ENCODE measurements at places on chromosomes 2 and 18. TPM values are rescaled to one million over a fixed set of nuclear protein-coding genes. Genes with fewer than 3 reads are reported as not detected.

Gene SERPINE2
- total RNA-seq, result 52.3 TPM

DNA sequence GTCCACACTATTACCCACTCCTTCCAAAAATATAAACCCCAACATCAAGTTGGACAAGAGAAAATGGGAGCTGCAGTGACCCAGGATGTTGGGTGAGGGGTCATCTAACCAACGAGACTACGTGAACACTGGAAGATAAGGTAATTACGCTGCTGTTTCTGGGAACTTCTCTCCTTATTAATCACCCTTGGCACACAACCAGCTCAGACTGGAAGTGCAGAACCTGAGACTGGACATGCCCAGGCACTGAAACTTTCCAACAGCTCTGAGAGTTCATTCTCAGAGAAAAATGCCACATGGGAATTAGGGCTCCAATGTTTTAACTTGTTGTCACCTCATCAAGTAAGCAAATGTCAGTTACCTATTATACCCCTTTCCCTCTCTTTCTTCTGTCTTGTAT lies 135.3 kb downstream of the CCDC148 start:
- H3K4me3 ChIP-seq, result no peak overlapping the region
- H3K27ac ChIP-seq, result no peak overlapping the region
- H3K36me3 ChIP-seq, result no peaks in the 10 kb centered on the region
- no peaks in the 10 kb centered on the region for H3K27me3 ChIP-seq

Gene VWC2L
- not detected for total RNA-seq

DNA sequence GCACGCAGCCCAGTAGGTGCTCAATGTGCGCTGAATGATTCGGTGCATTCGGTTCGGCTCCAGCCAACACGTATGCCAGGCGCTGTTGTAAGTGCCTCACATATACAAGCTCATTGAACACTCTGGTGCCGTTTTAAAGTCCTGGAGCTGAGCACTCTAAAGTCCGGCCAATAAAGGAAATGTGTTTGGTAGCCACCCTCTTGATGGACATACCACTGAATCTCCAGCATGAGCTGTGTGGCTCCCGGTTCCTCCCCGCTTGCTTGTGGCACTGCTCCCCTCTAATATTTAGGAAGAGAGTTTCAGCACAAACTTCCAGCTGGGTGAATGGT lies 112.1 kb downstream of the MCFD2 start:
- H3K4me1 ChIP-seq, result peaks cover 6% of the 10 kb centered on the region
- H3K27me3 ChIP-seq, result no peaks in the 10 kb centered on the region
- no peak overlapping the region for H3K27ac ChIP-seq
- no peak overlapping the region for H3K4me3 ChIP-seq
- peak; percentile 79 for DNase-seq

GRCh38 chr18:8326763-8327394 lies 282.4 kb upstream of the RAB12 start:
- no peak for DNase-seq
- H3K4me1 ChIP-seq, result no peaks in the 10 kb centered on the region
- H3K36me3 ChIP-seq, result no peaks in the 10 kb centered on the region
- no peak overlapping the region for H3K4me3 ChIP-seq
- no peaks in the 10 kb centered on the region for H3K27me3 ChIP-seq
- H3K27ac ChIP-seq, result no peak overlapping the region

Gene RAB17
- total RNA-seq, result not detected

DNA sequence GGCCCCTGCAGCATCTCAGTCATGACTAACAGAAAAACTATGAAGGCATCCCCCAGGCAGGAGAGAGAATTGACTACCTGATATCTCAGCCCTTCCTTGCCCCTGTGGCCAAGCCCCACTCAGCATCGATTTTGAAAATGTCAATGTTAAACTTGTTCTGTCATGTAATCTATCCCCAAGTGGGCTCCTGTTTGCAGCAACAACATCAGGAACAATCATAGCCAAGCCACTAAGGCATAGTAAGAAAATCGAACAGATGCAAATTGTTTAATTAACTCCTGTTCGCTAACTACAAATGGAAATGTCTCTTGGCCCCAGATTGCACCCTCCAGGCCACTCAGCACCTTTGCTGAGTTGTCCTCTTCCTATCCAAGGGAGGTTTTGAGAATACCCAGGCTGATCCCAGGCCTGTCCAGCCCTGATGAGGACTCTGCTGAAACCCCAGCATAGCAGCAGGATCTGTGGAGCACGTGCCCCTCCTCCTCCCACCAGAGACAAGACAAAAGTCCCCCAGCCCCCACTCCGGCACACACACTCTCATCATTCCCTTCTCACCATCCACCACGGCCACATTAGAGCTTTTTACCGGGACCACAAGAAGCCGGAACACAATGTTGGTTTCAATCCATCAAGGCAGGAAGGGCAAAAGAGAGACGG lies 150.1 kb downstream of the TNS1 start:
- no peak overlapping the region for H3K4me3 ChIP-seq
- peaks cover 74% of the 10 kb centered on the region for H3K4me1 ChIP-seq
- peak overlapping the region; percentile 72 for H3K27ac ChIP-seq
- H3K36me3 ChIP-seq, result no peaks in the 10 kb centered on the region
- DNase-seq, result no peak
- no peaks in the 10 kb centered on the region for H3K27me3 ChIP-seq

DNA sequence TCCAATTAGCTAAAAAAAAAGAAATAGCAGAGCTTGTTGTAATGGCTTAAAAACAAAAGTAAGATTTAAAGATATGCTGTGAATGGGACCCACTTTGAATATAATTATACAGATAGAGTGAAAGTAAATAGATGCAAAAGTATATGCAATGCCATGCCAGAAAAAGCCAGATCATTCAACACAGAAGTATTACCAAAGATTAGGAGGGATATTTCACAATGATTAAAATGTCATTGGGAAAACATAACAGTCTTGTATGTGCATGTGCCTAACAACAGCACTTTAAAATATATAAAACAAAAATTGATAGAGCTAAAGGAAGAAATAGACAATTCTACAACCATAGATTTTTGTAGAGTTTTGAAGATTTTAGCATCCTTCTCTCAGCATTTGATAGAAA lies 19.9 kb upstream of the SIGLEC15 start:
- H3K4me3 ChIP-seq, result no peak overlapping the region
- no peaks in the 10 kb centered on the region for H3K4me1 ChIP-seq

DNA sequence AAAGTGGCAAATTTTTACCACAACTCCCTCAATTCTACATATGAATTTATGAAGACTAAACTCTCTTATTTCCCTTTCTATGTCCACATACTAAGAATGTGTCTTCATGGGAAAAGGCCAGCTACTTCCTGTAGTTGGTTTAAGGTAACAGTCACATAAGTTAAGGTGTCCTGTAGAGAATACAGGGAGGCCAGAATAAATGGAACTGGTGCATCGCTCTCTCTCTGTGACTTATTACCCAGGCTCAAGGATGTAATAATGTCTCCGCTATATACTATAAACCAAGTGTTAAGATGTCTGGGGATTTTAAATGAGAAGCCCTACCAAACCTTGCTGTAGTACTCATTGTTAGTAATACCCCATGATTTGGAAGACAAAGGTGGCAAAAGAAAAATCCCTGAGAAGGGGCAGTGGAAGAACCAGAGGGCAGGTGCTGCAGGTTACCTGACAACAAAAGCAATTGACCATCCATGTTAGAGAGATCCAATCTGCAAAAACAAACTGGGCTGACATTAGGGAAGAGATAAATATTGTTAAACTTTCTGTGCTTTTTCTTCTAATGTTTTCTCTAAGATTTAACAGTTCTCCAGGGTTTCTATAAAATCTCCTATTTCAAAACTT lies 372.8 kb downstream of the TMX3 start:
- H3K4me1 ChIP-seq, result no peaks in the 10 kb centered on the region
- no peak for DNase-seq
- no peak overlapping the region for H3K4me3 ChIP-seq
- H3K27ac ChIP-seq, result no peak overlapping the region

GRCh38 chr2:28580078-28580477 lies 84.2 kb downstream of the PLB1 start:
- no peak overlapping the region for H3K27ac ChIP-seq
- no peaks in the 10 kb centered on the region for H3K36me3 ChIP-seq
- peaks cover 17% of the 10 kb centered on the region for H3K4me1 ChIP-seq
- no peak overlapping the region for H3K4me3 ChIP-seq
- no peaks in the 10 kb centered on the region for H3K27me3 ChIP-seq

Gene VRK2
- 23.1 TPM for total RNA-seq

Gene MTX2
- total RNA-seq, result 39.3 TPM

DNA sequence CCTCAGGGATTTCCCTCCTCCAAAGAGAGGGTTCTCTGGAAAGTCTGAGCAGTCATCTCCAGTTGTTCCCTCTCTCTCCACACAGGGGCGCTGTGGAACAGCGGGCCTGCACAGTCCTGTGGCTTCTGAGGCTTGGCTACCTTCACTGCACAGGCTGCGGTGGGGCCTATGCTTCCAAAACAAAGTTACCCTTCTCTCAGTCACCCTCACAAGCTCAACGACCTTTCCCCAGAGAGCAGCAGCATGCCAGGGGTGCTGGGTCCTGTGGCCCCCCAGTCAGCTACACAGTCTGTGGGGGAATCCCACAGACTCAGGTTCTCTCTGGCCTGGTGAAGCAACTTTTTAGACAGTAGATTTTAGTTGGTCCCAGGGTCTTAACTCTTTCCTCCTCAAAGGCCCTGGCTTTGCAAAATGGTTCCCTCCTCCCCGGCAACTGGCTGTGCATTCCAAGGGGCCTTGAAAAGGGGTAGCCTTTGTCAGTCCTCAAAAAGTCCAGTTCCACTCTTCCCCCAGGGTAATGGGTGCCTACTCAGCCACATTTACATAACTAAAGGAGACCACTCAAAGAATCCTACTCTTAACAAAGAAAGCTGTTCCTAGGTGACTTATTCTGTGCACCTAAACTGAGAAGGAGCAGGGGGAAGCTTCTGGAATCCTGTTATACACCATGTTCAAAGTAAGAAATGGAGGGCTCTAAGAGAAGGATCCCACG lies 14.9 kb downstream of the B3GNT7 start:
- H3K27me3 ChIP-seq, result no peaks in the 10 kb centered on the region
- H3K36me3 ChIP-seq, result no peaks in the 10 kb centered on the region
- H3K27ac ChIP-seq, result no peak overlapping the region
- DNase-seq, result no peak

Gene CROCC2
- 0.49 TPM for total RNA-seq

DNA sequence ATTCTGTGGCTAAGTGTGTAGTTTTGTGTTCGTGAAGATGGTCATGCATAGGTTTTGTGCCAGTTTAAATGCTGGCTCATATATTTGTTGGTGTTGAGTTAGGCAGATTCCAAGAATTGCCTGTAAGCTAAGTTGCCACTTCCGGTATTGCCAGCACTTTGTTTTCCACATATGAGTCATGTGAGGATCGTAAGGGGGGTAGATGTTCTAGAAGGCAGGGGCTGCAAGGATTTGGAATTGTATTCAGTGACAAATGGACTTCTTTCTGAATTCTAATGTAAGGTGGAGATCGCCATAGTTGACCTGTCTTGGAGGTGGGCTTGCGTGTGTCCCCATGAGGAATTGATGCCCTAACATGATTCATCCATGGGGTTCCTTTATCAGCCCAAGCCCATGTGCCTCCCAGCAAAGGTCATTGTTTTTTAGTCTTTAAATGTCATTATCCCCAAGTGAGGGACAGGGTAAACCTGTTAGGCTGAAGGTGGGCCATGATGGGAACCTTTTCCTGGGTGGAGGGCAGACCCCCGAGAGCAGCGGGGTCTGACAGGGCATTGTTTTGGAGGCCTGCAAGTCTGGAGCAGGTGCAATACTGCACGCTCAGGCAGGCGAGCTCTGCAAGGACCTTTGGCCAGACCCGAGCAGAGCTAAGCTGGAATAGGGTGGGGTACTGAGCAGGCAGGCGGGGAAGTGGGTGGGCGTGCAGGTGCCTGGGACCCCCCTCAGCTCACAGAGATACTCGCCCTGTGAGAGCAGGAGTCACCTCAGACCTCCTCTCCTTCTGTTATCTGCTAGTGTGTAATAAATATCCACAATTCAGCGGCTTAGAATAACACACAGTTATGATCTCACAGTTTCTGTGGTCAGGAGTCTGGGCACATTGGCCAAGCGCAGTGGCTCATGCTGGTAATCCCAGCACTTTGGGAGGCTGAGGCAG lies 77.4 kb downstream of the LRRFIP1 start:
- H3K27ac ChIP-seq, result peak overlapping the region; percentile 83
- H3K36me3 ChIP-seq, result peaks cover 3% of the 10 kb centered on the region
- no peak for DNase-seq
- no peaks in the 10 kb centered on the region for H3K27me3 ChIP-seq
- H3K4me1 ChIP-seq, result peaks cover 90% of the 10 kb centered on the region

DNA sequence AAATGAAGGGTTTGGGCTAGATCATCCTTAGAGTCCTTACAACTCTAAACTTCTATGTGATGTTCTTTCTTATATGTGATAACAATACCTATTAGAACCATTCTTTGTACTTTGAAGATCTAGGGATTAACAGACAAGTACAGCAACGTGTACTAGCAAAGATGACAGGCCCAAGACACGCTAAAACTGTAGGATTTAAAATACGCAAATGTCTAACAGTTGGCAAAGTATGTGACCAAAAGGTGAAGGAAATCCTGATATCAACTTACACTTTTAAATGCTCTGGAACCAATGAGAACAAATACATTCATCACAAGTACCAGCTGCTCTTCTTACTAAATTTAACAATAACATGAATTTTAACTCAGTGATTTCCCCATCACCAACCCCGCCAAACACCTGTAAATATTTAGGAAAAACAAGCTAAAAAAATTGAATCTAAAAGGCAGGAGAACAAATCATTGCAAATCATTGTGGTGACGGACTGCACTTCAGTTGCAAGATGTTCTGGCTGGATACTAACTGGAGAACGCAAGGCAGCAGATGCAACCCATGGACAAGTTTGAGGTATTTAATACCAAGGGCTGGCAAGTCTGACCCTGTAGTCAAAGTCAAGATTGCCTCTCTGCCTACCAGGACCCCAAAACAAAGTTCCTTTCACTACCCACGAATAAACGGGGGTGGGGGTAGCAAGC lies 1.4 kb downstream of the ANKRD44 start:
- no peaks in the 10 kb centered on the region for H3K36me3 ChIP-seq
- peak overlapping the region; percentile 89 for H3K27ac ChIP-seq
- no peaks in the 10 kb centered on the region for H3K27me3 ChIP-seq
- peak overlapping the region; percentile 85 for H3K4me3 ChIP-seq

Gene CCNYL1
- 7.1 TPM for total RNA-seq

DNA sequence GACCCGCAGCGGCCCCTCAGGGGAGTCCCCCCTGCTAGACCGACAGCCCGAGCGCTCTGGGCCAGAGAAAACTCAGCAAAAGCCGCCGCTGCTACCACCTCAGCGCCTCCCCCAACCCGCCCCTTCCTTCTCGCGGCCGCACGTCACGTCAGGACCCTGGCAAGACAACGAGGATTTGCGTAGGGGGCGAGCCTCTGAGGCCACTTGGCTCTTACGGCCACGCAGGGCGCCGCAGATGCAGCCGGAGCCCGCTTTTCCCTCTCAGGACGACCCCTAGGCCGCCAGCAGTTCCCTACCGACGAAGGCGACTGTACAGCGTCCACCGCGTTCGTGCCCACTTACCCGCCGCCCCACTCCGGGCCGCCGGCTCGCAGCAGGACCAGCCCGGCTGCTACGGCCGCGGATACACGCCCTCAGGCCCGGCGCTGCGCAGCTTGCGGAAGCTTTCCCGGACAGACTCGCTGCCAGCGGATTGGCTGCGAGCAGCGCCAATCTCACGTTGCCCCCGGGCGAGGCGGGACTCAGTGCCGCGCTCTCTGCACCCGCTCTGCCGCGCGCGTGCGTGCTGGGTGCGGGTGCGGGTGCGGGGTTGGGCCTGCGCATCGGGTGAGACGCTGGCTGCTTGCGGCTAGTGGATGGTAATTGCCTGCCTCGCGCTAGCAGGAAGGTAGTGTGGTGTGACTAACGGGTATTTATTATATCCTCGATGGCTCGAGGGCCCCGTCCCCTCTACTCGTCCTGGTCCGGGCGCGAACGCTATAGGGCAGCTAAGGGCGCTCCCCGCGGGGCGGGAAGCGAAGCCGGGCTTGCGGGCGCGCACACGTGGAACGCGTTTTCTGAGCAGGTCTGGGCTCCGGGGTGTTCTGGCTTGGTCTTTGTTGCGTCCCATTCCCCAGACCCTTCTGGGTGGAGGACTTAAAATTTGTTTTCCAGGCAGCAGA lies at the start of the genes ORMDL1 and PMS1:
ORMDL1 (minus strand) TSS at position 413 of the 941 bp plus-strand sequence. CDS start 1,744 bp downstream, outside the sequence.
PMS1 (plus strand) TSS at position 524 of the 941 bp plus-strand sequence. CDS start 7,360 bp downstream, outside the sequence.
- DNase-seq, result peak; percentile 95
- peaks cover 51% of the 10 kb centered on the region for H3K4me1 ChIP-seq
- no peaks in the 10 kb centered on the region for H3K36me3 ChIP-seq
- peak within 1 kb of the TSS; percentile 91 for H3K27ac ChIP-seq

Gene RNPEPL1
- total RNA-seq, result 65.1 TPM
